ENCODE measurements at places on chromosomes 7 and 10. TPM values are rescaled to one million over a fixed set of nuclear protein-coding genes. Genes with fewer than 3 reads are reported as not detected.
A peak's percentile ranks its signal among the peaks of the same experiment; 100 is the strongest.

DNA sequence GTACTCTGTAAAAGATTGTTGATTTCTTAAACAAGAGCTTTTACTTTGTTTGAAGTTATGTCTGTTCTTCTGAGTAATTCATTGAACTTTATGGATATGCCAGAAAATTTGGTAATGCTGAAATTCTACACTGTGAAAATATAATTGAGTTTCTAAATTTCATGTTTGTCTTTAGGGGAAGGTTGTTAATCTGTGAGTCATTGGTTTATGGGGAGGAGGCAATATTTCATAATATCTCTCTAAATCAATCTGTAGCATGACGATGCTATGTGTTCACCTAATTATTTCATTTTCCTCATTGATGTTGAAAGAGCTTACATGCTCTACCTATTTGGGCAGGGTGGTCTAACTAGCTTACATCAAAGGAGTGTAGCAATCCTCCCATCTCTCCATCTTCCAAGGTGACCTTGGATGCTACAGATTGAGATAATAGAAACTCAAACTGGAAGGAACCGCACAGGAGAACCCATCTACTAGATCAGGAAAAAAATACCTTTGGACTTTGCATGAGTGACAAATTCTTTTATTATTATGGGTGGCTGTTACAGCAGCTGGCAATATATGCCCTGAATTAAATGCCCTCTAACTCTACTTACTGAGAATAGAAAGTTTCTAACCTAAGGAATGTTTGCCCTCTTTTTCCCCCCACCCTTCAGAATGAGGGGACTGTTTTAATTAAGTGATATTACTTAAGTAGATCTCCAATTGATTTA is 8.4 kb upstream of the SNX13 start:
- no peak for DNase-seq

DNA sequence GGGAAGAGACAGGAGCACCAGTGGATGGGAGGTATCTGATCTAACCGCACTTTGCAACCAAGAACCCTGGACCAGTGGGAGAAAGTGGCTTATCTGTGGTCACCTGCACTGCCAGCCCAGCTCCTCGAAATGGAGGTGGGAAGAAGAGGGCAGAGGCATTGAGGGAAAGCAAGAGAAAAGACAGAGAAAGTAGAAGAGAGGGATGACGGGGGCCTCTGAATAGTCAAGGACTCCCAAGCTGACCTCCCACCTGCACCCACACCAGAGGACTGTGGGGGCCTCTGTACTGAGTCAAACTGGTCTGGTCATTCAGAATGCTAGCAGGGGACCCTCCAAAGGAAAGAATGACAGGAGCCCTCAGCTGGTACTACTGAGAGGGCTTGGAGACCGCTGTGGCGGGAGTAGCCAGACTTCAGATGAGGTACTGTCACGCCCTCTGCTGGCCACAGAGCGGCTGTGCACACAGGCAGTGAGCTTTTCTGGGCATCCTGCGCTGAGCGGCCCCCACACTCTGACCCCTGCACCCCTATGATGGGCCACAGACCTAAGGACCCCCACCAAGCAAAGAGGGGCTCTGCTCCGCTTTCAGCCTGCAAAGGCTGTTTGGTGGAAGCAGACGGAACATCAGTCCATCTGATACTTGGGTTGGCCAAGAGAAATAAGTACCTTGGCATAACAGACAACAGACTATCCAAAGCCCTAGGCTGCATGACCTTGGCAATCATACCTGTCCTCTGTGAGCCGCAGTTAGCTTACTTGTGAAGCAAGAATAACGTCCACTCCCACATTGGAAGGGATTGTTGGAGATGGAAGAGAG is 112.9 kb downstream of the COL13A1 start:
- DNase-seq, result peak; percentile 87

SPOCK2 gene
- total RNA-seq, result 2.8 TPM

DNA sequence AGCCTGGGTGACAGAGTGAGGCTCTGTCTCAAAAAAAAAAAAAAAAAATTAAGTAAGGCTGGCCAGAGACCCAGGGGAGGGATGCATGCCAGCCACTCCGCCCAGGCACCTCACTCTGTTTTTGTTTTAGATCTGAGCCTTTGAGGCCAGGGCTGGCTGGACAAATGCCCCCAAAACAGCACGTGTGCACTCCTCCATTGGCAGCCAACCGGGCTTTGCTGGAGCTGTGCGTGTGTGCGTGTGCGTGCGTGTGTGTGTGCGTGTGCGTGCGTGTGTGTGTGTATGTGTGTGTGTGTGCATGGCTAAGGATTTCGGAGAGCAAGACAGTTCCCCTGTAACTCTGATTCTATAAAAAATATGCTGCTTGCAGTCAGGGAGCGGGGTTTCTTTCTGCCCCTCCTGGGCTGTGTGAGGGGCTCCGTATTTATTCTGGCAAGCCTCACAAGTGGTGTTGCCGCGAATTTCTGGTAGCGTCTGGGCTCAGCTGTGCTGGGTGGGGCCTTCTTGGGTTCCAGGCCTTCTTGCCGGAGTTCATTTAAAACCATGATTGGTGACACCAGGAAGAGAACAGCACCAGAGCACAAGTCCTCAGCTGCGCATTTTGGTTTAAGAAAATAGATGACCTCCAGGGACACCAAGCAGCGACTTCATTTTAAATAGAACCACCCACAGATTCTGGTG is 28.1 kb upstream of the UNCX start:
- no peak for DNase-seq

GRCh38 chr7:45695249-45695995 is 121.3 kb downstream of the ADCY1 start:
- DNase-seq, result no peak

MRM2 gene
- 17.2 TPM for total RNA-seq

TAS2R5 gene
- total RNA-seq, result not detected

CLCN1 gene
- total RNA-seq, result 9.8 TPM

TACC2 gene
- total RNA-seq, result 438 TPM

SPDYE2 gene
- not detected for total RNA-seq

DNA sequence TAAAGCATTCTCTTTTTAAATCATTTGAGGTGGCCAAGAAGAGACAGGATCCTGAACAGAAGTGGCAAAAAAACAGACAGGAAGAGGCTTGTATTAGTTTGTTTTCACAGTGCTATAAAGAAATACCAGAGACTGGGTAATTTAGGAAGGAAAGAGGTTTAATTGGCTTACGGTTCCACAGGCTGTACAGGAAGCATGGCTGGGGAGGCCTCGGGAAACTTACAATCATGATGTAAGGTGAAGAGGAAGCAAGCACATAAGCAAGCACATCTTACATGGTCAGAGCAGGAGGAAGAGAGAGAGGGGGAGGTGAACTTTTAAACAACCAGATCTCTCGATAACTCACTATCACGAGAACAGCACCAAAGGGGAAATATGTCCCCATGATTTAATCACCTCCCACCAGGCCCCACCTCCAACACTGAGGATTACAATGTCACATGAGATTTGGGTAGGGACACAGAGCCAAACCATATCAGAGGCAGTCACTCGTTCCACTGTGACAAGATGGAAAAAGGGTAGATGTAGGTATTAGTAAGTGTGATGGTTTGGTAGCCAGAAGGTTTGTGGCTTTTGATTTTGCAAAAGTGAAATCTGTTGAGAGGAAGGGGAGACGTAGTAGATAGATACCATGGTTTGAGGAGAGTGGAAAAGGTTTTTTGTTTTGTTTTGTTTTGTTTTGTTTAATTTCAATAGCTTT is 5.1 kb downstream of the MSRB2 start:
- no peak for DNase-seq

DNA sequence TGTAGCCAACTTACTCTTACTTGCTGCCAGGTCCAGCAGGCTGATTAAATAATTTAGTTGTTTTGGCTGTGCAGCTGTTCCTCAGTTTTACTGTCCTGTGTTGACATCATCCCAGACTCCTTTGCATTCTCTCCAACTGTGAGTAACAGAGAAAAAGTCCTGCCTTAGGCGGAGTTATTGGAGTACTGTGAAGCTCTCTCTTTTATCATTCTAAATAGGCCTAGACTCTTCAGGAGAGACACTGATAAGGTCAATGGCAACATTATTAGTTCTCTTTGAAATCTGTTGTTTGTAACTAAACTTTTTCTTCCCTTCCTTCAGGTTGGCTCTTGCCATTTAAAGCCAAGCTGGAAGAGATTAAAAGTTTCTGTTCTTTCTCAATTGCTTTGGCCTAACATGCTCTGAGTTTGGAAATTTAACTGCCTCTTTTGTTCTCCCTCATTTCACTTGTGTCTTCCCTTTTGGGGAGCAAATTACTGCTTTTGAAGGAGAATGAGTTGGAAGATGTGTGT is 215.7 kb upstream of the CSTF2T start:
- no peak for DNase-seq

GRCh38 chr7:38938001-38938485 is 29.1 kb upstream of the VPS41 start:
- no peak for DNase-seq

- no peak for DNase-seq
Observed at GRCh38 chr7:91378131-91378530, 113.9 kb downstream of the FZD1 start.

- no peak for DNase-seq
Observed at GRCh38 chr7:85823396-85824080, 636.7 kb upstream of the SEMA3D start.

GRCh38 chr7:7639847-7640220 is 718 bp upstream of the UMAD1 start:
- no peak for DNase-seq

- no peak for DNase-seq
Observed at GRCh38 chr10:46070749-46071148, 24.7 kb upstream of the MSMB start.

LEP gene
- total RNA-seq, result 0.32 TPM

DNA sequence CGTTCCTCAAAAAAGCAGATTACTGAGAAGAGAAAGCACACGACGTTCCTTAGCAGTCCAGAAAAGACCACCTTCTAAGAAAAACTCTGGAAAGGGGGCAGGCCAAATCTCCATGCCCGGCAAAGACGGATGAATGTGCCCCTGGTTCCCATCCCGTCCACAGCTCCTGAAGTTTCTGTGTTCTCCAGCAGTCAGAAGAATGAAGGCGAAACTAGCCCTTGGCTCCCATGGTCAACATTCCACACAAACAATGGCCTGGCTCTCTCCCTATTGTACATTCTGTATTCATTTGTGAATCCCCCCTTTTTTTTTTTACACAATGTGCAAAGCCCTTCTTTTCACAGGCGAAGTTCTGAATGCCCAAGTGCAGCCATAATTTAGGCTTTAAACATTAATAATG is 5.3 kb downstream of the CTBP2 start:
- DNase-seq, result no peak

INA gene
- not detected for total RNA-seq

OPN1SW gene
- not detected for total RNA-seq

- no peak for DNase-seq
Observed at GRCh38 chr10:61330669-61331068, 122.5 kb downstream of the TMEM26 start.

HECW1 gene
- total RNA-seq, result 1.9 TPM

WNT8B gene
- not detected for total RNA-seq

DNAH11 gene
- total RNA-seq, result 0.30 TPM

DNA sequence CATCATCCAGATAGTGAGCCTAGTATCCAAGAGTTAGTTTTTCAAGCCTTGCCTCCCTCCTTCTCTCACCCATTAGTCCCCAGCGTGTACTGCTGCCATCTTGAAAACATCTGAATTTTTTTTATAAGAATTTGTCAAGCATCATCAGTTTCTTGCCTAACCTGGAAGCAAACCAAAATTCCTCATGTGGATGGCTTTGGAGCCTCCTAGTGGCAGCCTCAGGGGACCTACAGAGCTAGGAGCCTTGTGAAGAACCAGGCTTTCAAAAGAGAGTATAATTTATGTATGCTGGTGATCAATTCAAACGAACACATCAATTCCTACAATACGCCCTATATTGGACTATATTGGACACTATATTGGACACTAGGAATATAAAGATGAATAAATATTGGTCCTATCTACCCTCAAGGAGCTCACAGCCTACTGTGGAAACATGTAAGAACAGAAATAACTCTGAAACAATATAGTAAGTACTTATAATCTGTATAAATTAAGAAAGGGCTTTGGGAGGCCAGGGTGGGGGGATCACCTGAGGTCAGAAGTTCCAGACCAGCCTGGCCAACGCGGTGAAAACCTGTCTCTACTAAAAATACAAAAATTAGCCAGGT is 63.4 kb downstream of the HPSE2 start:
- DNase-seq, result no peak

DNA sequence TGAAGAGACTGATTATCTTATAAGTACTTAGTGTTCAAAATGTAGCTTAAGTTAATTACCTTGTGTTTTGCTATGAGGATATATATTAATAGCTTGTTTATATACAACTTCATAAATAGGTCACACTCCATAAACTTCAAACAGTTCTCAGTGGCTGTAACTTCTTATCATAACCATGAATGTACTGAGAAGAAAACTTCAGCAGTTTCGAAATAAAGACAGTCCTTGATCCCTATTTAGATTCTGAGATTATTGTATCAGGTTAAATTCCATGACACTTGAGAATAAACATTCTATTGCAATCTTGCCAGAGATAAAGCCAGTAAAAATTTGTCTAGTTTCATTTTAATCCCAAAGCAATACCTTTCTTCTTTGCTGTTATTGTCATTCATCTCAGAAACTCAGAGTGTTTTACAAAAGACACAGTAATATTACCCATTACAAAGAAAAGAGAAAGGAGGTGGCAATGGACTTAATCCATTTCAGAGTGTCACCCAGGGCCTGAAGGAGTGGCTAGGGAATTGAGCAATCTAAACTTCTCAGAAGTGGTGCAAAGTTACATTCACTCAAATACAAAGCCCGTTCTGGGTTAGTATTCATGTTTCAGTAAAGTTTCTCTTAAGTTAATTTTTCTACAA is 403.6 kb downstream of the SEMA3D start:
- DNase-seq, result no peak

NRAP gene
- total RNA-seq, result 2,191 TPM

DNA sequence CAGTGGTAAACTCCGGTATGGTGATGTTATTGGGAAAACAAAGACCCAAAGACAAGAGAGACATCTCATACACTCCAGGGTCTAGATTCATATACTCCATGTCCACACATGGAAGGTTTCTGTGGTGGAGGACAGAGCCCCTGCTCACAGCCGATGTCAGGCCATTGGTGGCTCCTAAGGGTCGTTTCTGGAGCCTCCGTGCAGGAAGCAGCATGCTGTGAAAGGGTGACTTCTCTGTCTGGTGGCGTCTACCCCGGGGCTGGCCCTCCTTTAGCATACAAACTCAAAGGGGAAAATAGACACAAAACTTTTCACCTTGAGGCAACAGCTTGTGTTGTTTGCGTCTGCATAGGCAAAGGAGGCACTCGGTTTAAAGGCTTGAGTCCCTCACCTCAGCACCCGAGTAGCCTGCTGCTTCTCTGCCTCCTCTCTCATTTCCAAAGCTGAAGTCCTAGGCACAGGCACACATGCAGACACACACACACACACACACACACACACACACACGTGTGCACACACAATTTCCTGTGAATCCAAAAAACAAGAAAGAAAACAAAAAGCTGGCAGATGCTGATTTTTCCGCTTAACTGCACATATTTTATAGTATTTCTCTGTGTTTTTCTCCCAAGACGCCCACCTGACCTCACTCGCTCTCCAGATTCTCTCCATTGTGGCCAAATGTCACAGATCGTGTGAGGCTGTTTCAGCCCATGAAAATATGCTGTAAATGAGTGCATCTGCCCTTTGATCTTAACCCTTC is 601.4 kb upstream of the MGMT start:
- no peak for DNase-seq

GRCh38 chr10:24000271-24000813 is 208.6 kb upstream of the KIAA1217 start:
- DNase-seq, result no peak

OR6B1 gene
- not detected for total RNA-seq

Measured in psoas muscle (tissue), 8 donors.